ENCODE measurements at places on chromosomes 16 and 17. TPM values are rescaled to one million over a fixed set of nuclear protein-coding genes. Genes with fewer than 3 reads are reported as not detected.

SLC16A13 gene
- 0.47 TPM for total RNA-seq

ROGDI gene
- 38.7 TPM for total RNA-seq

P2RX1 gene
- total RNA-seq = not detected

NSF gene
- total RNA-seq = 64.6 TPM

RAPGEFL1 gene
- 17.0 TPM for total RNA-seq
